NCI-H1092 treated with DMSO at 0.1 percent for 48 hours (cell line): ENCODE measurements at places on chromosomes 5 and 9.

DNA sequence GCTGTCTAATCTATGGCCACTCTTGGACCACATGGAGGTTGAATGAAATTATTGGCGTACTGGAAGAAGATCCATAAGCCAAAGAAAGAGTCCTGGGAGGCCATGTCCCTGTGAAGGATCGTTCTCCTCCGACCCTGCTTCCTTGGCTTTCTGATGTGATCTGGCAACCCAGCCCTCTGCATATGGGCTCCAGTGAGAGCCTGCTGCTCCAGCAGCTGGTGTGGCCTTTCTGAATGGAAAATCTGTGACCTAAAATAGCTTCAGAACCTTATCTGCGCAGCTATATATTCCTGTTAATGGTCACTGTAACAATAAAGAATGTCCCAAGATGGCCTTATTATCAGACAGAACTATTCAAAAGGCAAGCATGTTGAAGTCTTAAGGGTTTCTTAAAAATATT lies 40.2 kb upstream of the PHF2 start:
- DNase-seq = no peak

GRCh38 chr5:35857606-35858205 lies 1.0 kb downstream of the IL7R start:
- no peak for DNase-seq

DNA sequence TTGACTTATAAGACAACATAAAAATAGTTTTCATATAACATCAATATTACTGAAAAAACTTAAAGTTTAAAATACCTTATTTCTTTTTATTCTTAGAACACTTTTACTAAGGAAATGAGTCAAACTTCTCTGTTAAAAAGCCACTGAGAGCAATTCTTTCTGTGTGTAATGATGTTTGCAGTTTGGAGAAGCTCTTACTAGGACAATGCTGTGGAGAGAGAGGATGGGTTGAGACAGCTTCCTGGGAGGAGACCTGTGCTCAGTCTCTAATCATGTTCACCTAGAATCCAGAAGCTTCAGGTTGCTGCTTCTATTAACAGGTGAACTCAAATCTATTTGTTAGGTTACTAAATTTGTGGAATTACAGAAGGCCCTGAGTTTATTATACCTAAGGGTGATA lies 198.5 kb downstream of the DNAH5 start:
- no peak for DNase-seq

- DNase-seq = no peak
Observed at GRCh38 chr5:74164725-74165235, 475.7 kb downstream of the ENC1 start.

DNA sequence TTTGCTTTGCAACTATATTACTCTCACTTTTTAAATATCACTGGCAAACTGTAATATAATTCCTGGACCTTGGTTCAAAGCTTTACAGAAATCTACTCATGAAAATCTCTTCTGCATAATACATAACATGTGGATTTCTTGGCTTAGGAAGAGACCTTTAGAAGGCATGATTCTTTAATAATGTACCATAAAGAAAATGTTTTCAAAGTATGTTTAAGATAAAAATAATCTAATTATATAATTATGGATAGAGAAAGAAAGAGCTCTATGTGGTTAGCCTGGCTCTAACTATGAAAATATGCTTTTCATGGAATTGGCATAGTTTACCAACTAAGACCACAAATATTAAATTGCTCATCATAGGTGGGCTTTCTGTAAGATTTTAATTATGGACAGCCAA lies 817.8 kb downstream of the TLE1 start:
- no peak for DNase-seq
